ENCODE measurements at places on chromosomes 1 and 21.

- DNase-seq, result no peak
These were observed 19.7 kb upstream of the CHI3L1 start for GRCh38 chr1:203206129-203206687.

DNA sequence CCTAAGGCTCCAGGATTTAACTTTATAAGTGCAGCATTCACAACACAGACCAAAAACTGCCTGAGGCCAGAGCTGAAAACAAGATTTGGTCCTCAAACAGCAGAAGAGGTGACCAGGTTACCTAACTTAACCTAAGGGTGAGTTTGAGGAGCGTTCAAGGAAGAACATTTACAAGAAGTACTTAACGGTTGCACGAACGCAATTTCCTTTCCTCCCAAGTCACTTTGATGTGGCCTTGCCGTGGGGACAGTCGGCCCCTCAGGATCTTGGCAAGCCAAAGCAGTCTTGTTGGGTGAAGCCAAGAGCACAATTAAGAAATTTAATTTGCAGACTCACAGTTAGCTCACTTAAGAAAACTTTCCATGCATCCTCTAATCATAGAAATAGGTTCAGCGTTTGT lies 202.6 kb upstream of the COA6 start:
- DNase-seq, result peak; percentile 59

GRCh38 chr1:13781907-13782633 lies 82.1 kb downstream of the PRDM2 start:
- DNase-seq, result no peak

- DNase-seq, result no peak
These were observed 221.5 kb upstream of the BRINP3 start for GRCh38 chr1:190699165-190699564.

DNA sequence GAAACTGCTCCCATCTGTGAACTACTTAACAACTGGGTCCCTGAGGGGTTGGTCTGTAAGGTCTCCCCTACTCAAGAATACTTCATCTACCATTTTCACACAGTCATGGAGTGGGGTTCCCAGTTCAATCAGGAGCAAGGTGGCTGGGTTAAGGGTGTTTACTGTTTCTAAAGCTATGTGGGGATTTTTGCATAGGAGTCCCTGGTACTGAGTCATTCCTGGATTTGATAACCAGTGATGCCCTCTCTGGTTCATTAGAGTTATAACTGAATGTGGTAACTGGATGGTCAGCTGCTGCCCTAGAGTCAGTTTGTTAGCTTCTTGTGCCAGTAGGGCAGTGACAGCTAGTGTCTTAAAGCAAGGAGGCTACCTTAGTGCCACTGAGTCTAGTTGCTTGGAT lies 29.4 kb upstream of the KCNJ15 start:
- no peak for DNase-seq

DNA sequence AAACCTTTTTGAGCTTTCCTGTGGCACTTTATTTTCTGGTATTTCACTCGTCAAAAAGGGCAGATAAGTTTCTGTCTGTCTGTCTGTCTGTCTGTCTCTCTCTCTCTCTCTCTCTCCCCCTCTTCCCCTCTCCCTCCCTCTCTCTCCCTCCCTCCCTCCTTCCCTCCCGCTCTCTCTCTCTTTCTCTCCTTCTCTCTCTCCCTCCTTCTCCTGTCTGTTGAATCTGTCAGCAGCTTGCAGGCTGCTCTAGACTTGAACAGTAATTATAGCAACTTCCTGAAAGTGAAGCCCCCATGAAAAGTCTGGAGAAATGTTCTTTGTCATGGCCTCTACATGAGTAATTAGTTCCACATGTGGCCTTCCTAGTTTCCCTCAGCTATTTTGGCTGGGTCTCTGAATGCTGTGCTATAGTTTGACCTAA lies 275.2 kb upstream of the C1orf105 start:
- no peak for DNase-seq

- no peak for DNase-seq
These were observed 45.0 kb downstream of the TAS1R2 start for GRCh38 chr1:18814425-18814824.

DNA sequence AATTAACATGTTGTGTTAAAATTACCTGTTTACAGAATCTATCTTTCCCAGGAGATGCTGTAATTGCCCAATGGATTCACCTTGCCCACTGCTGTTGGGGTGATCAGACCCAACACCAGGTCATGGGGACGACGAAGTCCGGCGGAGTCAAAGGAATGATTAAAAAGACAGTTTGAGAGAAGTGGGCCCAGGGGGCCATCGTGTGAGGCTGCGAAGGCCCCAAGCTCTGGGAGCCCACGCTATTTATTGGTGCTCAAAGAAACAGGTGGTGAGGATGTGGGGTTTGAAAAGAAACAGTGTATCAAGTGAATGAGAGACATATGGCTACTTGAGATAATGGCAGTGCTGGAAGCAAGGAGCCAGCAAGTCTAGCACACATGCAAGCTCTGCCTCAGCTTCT lies 16.3 kb upstream of the L1TD1 start:
- DNase-seq, result no peak

GRCh38 chr1:21590126-21590880 lies 78.9 kb downstream of the RAP1GAP start:
- no peak for DNase-seq

All from activated CD8-positive, alpha-beta memory T cell treated with anti-CD3 and anti-CD28 coated beads, Interleukin-2, amount 10 ng/mL, durations not matched to agents 7 days and 5 days (primary cell).